ENCODE measurements at places on chromosomes 3 and 15.

DNA sequence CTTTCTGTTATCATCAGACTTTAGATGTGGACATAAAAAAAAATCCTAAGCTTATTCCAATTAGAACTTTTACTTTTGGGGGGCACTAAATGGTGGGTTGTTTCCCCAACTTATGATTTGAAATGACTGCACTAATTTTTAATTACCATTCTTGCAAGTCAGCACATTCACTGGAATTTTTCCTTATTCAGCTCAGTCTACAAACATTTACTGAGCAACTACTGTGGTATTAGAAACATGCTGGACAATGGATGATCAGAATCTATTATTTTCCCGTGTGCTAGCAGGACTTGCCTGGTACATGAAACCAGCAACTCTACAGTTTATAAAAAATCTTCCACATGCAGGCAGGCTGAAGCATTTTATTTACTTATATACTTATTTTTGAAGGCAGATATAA lies 273.6 kb downstream of the FOXP1 start:
- no peak for DNase-seq

GRCh38 chr3:133439563-133439962 lies 39.7 kb downstream of the BFSP2 start:
- no peak for DNase-seq

- no peak for DNase-seq
Observed at GRCh38 chr3:125120379-125121122, 64.8 kb upstream of the HEG1 start.

DNA sequence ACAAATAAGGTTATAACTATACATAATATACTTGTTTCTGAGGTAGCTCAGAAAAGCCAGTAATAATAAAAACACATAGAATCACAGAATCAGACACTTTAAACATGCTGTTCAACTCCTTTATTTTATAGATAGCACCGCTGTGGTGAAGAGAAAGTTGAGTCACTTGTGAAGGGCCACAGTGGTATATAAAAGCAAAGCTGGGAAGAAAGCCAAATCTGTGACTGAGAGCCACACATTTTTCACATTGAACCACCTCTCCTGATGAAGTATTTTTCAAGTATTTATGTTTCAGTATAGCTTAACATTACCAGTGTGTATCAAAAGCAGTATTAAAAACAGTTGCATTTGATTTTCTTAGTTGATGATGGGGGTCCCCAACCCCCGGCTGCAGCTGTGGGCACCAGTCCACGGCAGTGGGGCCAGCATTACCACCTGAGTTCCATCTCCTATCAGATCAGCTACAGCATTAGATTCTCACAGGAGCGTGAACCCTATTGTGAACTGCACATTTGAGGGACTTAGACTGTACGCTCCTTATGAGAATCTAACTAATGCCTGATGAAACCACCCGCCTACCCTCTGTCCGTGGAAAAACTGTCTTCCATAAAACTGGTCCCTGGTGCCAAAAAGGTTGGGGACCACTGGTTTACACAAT lies 46.2 kb downstream of the TBL1XR1 start:
- peak; percentile 43 for DNase-seq

GRCh38 chr3:23438657-23439056 lies 235.5 kb downstream of the UBE2E2 start:
- no peak for DNase-seq

DNA sequence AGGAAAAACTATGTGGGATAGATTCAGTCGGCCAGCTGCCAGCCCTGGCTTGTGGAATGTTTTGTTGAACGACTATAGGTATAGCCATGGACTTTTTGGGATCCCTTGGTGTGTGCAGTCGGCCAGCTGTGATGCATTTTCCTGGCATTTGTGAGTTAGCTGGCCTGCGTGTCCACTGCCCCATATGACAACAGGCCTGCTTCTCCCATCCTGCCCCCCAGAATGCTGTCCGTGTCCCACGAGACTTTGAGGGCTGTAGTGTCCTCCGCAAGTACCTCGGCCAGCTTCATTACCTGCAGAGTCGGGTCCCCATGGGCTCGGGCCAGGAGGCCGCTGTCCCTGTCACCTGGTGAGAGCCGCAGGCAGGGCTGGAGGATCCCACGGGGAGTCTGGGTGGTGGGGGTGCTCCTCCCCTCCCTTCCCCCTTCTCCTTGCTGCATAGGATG lies 23.6 kb downstream of the PTPN23 start:
- DNase-seq: no peak
